ENCODE measurements at places on chromosomes 2 and 18.

DNA sequence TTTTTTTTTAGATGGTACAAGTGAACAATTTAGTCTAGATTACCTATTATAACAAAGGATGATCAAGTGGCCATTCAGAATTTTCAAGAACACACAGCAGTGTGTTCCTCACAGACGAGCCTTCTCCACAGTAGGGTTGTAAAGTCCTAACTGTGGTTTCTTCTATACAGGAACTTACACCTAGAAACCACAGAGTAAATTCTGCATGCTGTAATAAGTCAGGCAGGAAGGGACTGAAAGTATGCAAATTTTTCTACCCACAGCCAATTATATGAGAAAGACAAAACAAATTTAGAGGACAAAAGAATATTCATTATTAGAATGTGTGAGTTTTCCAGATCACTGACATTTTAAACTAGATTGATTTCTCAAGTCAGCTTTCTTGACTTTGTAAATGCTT lies 99.5 kb downstream of the RBMS1 start:
- no peak for DNase-seq

DNA sequence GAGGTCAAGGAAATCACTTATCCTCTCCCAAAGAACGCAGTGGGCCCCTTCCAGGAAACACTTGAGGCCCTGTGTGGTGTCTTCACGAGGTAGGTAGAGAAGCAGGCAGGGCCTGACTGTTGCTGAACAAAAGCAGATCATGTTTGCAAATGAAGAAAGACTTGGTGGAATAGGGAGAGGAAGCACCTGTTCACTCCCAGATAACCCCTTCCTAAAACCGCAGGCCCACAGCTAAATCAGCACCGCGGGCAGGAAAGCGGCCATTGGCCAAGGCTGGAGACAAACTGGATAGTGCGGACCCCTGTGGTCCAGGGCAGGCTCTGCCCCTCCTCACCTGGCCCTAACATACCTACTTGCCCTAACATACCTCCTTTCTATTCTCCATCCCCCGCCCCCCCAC lies 64.9 kb upstream of the KLHL29 start:
- no peak for DNase-seq

DNA sequence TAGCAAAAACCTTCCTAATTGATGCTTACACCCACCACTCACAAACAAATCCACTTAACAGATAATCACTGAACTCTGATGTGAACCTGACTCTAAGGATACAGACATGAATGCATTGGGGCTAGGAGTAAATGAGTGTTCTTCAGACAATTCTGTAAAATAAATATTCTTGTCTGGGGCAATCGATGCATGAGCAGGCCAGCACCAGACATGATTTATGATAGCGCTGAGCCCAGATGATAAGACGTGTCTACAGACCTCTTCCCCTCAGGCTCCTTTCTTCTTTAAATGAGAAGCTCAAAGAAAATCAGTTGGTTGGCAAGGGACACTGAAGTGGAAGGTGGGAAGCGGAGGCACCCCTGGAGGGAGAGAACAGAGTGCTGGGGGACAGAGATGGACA lies 27.3 kb upstream of the BIN1 start:
- no peak for DNase-seq

GRCh38 chr2:138716183-138716582 lies 64.0 kb downstream of the NXPH2 start:
- no peak for DNase-seq

GRCh38 chr18:46408334-46408987 lies 248.6 kb downstream of the LOXHD1 start:
- no peak for DNase-seq

DNA sequence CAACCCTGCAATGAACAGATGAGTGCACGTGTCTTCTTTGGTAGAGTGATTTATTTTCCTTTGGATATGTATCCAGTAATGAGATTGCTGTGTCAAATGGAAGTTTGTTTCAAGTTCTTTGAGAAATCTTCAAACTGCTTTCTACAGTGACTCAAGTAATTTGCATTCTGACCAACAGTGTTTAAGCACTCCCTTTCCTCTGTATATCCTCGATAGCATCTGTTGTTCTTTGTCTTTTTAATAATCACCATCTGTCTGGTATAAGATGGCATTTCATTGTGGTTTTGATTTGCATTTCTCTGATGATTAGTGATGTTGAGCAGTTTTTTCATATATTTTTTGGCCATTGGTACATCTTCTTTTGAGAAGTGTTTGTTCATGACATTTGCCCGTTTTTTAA lies 1608.3 kb upstream of the ZEB2 start:
- no peak for DNase-seq

- no peak for DNase-seq
Measured at GRCh38 chr2:11832531-11832930, 86.1 kb downstream of the LPIN1 start.

GRCh38 chr2:127226520-127227263 lies 6.6 kb upstream of the CYP27C1 start:
- no peak for DNase-seq

DNA sequence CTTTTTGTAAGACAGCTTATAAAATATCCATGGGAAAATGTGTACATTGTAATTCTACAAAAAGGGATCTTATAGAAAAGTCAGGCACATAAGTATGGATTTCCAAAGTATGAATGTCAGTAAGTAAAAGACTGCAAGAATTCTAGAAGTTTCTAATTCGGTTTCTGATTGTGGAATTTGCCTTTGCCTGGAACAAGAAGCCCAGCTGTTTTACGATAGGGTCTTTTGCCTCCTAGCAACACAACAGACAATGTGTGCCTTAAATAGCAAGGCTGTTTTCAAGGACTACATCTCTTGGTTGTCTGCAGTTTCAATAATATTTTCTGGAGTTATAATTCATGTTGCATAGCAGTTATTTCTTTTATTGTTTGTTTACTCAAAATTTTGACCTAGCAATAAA lies 312.9 kb downstream of the MTX2 start:
- no peak for DNase-seq
